Left ventricle myocardium superior (tissue), 1 donor: ENCODE measurements at places on chromosomes 1 and 21. TPM values are rescaled to one million over a fixed set of nuclear protein-coding genes. Genes with fewer than 3 reads are reported as not detected.

- no peak for DNase-seq
Measured at GRCh38 chr1:221503268-221503667, 238.6 kb downstream of the DUSP10 start.

GRCh38 chr1:98054786-98055185 lies 134.0 kb upstream of the DPYD start:
- DNase-seq = no peak

GRCh38 chr1:32144033-32144432 lies 35.4 kb upstream of the TXLNA start:
- DNase-seq = no peak

- no peak for DNase-seq
Measured at GRCh38 chr21:14591882-14592281, 45.8 kb upstream of the SAMSN1 start.

GRCh38 chr1:11062965-11063401 lies 3.2 kb upstream of the SRM start:
- DNase-seq = no peak

CBR3 gene
- 2.6 TPM for total RNA-seq

KRTAP19-3 gene
- total RNA-seq = not detected
